ENCODE measurements at places on chromosomes 7 and 10.
A peak's percentile ranks its signal among the peaks of the same experiment; 100 is the strongest.

DNA sequence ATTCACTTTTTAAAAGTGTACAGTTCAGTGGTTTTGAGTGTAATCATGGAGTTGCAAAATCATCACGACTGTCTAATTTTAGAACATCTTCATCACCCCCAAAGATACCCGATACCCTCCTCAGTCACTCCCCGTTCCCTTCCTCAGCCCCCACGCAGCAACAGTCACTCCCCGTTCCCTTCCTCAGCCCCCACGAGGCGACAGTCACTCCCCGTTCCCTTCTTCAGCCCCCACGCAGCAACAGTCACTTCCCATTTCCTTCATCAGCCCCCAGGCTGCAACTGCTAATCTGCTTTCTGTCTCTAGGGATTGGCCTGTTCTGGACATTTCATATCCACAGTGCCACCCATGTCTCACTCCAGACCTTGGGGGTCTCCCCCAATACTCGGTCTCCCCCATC lies 161.6 kb upstream of the PPP2R2D start:
- no peak for DNase-seq

DNA sequence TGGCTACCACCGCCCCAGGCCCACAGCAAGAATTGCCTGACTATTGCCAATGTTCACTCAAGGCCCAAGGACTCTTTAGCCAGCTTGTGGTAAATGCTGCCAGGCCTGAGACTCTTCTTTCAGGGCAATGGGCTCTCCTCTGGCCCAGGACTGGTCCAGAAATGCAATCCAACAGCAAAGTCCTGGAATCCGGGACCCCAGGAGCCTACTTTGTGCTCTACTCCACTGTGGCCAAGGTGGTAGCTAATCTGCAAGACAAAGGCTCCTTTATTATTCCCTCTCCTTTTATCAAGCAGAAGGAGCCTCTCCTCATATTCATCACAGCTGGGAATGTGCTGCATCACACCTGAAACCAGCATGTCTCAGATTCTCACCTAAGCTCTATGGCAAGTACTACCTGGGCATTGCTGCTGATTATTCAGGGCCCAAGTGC lies 107.6 kb upstream of the PRSS58 start:
- no peak for DNase-seq

GRCh38 chr10:52464368-52465124 lies 150.5 kb downstream of the DKK1 start:
- DNase-seq = no peak

- DNase-seq = no peak
Observed at GRCh38 chr10:68047122-68047521, 28.0 kb downstream of the HERC4 start.

GRCh38 chr10:69963835-69964710 lies 88.6 kb upstream of the MACROH2A2 start:
- DNase-seq = no peak

DNA sequence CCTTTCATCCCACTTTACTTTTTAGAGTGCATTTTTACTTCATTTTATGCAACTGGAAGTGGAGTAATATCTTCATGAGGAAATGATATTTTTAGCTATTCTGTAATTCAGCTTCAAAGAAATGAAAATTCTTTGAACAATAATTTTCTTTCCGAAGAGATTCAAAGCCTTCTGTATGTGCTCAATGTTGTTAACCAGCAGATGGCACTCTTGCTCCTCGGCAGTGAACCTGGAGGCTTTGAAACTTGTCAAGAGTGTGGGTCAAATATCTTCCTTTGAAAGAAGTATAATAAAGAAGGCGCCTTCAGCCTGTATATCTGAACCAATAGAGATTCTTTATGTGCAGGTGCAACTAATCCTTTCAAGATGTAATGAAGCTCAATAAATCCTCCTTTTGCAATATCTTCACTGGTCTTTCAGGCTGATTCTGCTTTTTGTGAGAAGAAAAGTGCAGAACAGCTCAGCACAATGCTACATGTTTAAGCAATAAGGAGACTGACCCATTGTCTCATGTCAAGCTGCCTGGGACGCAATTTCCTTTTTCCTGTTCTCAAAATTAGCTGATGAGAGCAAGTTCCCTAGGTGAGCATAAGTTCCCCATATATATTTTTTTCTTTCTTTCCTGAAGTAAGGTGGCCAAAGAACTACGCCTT lies 258.4 kb downstream of the SEMA3A start:
- DNase-seq = peak; percentile 4

DNA sequence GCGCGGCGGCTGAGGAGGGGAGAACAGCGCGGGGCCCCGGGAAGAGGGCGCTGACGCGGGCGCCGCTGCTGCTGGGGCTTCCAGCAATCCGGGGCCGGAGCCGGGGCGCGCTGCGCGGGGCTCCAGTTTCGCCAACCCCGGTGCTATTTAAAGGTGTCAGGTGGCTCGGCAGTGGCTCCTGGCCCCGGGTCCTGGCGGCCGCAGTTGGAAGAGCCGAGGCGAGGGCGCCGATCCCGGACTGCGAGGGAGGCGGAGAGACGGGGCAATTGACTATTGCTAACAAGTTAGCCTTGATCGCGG lies 347 bp downstream of the LBX1 start:
- no peak for DNase-seq

DNA sequence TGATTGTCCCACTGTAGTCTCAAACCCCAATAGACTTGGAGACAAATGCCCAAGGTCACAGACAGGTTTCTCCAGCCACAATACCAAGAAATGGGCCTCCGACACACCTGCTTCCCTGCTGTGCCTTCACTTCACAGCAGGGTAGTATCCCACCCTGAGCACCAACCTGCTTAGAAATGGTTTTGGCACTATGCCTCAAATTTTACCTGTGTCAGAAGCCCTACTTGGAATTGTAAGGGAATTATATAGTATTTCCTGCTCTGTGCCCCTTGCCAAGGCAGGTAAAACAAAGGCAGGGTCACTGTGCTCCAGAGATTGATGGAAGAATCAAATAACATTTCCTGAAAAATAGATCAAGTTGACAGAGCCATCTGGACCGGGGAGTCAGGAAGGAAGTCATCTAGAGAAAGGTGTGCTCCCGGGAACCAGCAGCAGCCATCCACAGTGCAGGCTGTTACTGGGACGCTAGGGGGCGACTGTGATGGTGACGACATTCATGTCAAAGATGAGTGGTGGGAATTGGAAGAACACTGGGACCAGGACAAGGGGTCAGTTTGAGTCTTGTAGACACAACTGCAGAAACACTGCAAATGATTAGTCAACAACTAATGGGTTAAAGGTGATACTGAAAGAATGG lies 117.8 kb upstream of the AKR1E2 start:
- DNase-seq = no peak

GRCh38 chr7:139648391-139648861 lies 124.9 kb downstream of the CLEC2L start:
- DNase-seq = no peak

DNA sequence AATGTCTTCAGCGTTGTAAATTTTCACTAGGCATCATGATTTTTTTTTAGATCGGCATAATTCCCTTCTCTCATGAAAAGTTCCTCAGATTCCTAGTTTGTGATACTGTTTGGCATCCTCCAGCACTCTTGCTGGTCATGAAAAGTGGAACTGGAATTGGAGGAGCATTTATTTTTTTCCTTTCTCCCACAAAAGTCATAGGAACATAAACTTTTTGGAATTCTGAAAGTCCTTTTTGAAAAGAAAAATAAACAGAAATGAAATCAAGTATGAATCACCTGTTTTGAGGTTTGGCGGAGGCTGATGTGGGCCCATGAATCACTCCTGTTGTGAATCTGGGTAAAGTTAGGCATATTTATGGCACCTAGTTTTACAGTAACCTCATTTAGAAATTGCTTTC lies 17.7 kb downstream of the CACNB2 start:
- no peak for DNase-seq

DNA sequence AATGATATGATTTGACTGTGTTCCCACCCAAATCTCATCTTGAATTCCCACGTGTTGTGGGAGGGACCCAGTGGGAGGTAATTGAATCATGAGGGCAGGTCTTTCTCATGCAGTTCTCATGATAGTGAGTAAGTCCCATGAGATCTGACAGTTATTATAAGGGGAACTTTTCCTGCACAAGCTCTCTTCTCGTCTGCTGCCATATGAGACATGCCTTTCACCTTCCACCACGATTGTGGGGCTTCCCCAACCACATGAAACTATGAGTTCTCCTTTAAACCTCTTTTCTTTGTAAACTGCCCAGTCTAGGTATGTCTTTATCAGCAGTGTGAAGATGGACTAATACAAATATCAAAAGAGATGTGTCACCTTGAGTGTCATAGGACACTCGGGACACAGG lies 502.7 kb upstream of the PODXL start:
- DNase-seq = no peak

DNA sequence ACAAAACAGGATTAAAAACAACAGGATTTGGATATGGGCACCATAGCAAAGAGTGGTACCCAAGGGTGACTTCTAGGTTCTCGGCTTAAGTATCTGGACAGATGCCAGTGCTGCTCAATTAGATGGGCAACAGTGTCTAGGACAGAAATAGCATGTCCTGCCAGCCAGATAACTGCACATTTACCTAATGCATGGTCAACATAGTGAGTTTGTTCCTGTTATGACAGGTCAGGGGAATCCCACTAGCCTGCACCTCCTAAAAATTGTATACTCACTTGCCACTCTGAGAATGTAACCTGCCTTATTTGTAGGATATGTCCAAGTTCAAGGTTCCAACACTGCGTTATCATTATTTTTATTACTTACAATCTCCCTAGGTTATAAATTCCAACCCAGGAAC lies 471.7 kb downstream of the GRM8 start:
- no peak for DNase-seq

GRCh38 chr10:71049994-71050393 lies 161.6 kb upstream of the PCBD1 start:
- no peak for DNase-seq

- no peak for DNase-seq
Observed at GRCh38 chr7:38878694-38879457, 30.1 kb downstream of the VPS41 start.

- no peak for DNase-seq
Observed at GRCh38 chr10:66627156-66627555, 298.7 kb upstream of the LRRTM3 start.

DNA sequence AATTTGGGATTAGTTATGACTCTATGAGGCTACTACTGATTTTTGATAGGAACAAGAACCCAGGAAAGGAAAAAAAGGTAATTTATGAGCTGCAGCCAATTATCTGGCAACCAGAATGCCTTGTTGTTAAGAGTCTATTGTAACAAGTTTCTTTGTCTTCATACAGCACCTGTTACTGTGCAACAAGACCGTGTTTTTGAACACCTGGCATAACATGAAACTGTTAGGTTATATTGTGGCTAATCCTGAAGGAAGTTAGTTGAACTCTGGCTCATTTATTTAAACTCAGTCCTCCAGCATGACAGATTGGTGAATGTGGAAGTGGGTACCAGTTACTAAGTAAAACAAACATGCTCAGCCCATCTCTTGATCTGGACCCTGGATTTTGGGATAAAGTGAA lies 33.0 kb downstream of the RALA start:
- DNase-seq = no peak

DNA sequence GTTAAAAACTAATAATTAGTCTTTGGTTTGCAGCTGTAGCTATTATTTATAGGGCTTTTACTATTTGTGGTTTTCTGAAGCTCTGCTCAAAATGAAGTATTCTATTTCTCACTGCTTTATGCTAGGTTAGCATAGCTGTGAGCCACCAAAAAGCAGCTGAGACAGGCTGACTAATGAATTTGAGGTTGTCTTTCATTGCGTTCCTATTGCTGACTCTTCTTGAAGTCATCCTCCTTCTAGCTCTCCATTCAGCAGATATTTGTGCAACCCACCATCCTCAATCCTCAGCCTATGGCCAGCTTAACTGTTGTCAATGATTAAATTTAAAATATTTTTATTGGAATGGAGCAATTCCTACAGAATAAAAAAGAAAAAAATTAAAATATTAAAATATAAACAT lies 2.1 kb upstream of the RALA start:
- DNase-seq = no peak

GRCh38 chr7:147611431-147611830 lies 979.1 kb upstream of the C7orf33 start:
- DNase-seq = no peak

DNA sequence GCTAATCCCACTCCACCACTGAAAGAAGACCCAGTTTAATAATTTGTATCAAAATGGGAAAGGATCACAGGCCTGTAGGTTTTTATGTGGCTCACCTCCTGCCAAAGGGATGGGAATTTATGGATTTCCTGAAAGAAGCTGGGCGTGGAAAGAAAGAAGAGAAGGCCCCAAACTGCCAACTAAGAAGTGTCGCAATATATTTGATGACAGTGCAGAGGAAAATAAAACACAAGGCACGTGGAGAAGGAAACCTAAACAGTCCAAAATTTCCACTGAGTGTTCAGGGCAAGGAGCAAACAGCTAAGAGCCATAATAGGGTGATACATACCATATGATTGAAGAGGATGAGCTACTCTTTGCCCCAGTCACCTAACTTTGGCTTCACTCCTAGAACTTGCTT lies 667.2 kb downstream of the GATA3 start:
- no peak for DNase-seq

DNA sequence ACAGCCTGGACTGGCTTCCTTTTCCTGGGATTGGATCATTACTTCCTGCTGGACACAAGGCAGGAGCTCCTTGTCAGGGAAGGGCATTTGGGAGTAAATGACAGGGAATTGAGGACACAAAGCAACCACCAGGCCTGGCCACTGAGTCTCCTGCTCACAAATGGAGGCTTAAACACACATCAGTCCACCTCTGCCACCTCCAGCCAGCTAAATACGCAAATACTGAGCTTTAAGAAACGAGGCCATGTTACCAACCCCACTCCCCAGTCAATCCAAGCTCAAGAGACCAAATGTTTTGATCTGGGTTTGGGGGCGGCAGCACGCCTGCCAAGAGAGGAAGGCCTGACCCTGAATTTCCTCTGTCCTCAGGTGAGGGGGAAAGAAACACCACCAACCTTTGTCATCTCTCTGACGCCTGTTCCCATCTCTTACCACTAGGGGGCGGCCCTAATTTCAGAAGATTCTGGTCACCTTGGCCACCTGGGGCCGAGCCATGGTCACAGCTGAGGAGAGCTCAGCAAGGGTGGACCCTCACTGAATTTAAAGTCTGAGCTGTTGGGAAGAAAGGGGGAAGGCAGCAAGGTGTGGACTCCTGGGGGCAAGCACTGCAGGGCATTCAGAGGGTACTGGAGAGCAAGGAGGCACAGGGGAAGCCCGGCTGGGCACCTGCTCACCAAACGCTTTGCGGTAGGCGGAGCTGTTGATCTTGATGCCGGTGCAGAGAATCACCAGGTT lies 16.5 kb downstream of the AIFM2 start:
- peak; percentile 40 for DNase-seq

GRCh38 chr10:29465384-29465783 lies 169.4 kb downstream of the SVIL start:
- no peak for DNase-seq

DNA sequence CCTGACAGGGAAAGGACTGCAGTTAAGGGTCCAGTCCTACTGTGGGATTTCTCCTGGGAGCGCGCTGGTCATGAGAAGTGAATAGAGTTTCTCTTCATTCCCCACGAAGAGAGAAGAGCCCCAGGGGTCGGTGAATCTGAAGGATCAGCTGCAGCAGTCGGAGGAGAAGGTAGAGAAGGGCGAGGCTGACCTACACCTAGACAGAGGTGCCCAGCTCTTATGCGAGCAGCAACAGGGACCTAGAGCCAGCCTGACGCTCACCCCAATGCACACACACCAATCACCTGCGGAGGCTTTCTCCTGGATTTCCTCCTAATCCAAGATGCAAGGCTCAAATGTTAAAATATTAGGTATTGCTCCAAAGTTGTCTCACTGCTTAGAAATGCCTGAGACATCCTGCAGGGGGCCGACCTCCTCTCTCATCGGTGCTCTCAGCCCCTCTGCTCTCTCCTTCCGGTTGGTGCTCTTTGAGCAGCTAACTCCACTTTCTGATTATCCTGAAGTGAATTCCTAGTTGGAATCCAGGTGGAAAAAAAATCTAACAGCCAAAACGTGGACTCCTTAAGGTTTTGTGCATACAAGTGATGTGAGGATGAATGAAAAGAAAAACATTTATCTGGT lies 176.4 kb downstream of the AHR start:
- no peak for DNase-seq
